Osteoblast (primary cell): ENCODE measurements at places on chromosomes 4 and X. TPM values are rescaled to one million over a fixed set of nuclear protein-coding genes. Genes with fewer than 3 reads are reported as not detected.

DNA sequence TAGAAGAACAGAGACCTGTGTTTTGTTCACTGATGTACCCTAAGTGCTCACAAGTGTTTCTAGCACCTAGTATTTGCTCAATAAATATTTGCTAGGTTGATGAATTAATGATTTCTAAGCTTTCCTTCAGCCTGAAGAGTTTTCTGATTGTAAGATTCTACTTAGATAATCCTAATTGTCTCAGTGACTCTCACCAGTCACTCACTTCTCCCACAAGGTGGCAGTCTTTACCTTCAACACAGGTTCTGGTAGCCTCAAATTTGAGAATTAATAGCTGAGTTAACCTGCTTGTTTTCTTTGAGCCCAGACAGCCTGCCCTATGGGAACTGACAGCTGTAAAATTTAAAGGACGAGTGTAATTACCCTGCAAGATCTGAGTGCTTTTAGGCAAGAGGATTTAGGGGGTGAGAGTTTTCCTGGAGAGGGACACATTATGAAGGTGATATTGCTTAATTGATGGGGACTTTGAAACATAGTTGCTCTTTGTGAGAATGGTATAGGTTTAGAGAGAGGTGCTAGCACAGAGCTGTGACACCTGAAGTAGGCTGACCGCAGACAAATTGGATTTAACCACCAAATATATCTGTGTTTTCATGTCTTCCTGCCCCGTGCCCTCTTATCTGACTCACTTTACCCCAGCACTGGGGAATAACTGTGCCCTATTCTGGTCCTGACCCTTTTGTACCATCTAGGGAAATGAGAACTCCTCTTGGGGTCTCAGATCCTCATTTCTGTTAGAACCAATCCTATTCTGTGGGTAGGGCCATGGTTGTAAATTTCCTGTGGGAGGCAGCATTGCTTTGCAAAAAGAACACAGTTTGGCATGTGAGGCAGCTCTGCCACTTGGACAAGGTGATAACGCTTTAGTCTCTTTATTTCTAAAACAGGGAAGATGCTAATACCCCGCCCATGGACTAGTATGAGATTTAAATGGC, 27.7 kb downstream of the CD38 start:
- no peak for DNase-seq

GRCh38 chrX:122046815-122047214, 999.4 kb downstream of the GLUD2 start:
- DNase-seq, result no peak

DNA sequence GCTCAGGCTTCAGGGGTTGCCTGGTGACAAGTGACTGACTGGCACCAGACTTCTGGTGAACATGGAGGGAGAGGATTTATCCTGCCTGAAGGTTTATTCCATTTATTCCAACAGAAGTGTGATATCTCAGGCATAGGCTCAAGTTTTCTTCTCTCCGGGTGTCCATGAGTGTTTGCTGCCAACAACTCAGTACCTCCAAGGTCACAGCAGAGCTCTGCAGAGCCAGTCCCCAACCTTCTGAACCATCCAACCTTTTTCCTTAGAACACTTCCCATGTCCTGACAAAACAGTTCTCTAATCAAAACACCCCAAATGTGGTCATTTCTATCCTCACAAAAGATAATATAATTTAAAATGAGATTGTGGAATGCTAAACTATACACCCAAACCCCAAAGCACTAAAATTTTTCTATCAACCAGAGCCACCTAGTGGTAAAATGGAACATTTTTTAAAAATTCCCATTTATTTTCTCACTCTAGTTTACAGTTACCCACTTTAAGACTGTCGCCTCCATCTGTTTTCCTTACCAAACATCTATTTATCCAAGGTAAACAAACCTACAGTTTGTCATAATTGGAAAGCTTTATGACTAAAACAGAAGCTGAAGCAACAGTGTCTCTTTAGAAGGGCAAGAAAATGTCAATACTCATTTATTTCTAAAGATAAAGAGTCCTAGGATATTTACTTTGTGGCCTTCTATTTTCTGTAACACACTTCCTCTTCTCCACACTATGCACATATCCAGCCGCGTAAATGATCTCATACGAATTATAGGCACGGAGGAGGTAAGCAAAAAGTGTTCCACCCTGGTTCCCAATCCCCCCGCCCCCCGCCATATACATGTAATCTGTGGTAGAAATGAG, 39.5 kb downstream of the TMEM154 start:
- peak; percentile 60 for DNase-seq

DNA sequence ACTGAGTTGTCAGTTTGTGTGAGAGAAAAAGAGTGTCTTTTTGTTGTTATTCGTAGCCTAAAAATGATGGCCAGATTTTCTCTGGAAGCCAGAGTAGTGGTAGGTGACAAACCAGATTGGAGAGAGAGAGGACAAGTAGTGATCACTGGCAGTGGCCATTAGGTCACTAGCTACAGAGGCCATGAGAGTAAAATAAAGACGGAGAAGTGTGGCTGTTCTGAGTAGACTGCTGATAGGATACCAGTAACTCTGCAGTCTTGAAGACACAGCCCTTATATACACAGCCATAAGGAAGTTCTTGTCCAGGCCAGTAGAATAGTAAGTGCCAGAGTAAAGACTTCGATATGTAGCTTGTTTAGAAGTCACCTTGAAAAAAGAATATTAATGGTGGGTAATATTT, 7.7 kb downstream of the SLC30A9 start:
- no peak for DNase-seq

GRCh38 chr4:103050736-103051436, 25.7 kb downstream of the SLC9B2 start:
- DNase-seq, result peak; percentile 27

GRCh38 chr4:3420606-3420955, 21.2 kb upstream of the HGFAC start:
- DNase-seq, result peak; percentile 85

- DNase-seq, result no peak
Measured at GRCh38 chr4:11130195-11130970, 298.3 kb downstream of the HS3ST1 start.

DNA sequence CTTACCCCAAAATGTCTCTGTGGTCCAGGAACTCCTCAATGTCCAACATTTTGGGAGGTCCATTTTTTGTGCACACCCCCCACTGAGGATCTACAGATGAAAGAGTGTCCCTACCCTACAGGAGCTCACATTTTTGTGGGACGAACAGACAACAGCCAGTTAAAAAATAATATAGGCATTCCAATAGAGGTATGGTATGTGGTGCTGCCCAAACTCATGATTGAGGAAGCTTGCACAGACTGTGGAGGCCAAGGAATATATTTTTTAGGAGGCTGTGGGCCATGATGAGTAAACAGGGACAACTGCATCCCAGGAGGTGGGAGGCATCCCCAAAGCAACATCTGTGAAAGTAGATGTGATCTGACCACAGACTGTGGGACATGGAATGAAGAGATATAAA, 181.0 kb upstream of the HCCS start:
- DNase-seq, result no peak

GRCh38 chr4:36198068-36198808, 46.1 kb downstream of the ARAP2 start:
- no peak for DNase-seq

DNA sequence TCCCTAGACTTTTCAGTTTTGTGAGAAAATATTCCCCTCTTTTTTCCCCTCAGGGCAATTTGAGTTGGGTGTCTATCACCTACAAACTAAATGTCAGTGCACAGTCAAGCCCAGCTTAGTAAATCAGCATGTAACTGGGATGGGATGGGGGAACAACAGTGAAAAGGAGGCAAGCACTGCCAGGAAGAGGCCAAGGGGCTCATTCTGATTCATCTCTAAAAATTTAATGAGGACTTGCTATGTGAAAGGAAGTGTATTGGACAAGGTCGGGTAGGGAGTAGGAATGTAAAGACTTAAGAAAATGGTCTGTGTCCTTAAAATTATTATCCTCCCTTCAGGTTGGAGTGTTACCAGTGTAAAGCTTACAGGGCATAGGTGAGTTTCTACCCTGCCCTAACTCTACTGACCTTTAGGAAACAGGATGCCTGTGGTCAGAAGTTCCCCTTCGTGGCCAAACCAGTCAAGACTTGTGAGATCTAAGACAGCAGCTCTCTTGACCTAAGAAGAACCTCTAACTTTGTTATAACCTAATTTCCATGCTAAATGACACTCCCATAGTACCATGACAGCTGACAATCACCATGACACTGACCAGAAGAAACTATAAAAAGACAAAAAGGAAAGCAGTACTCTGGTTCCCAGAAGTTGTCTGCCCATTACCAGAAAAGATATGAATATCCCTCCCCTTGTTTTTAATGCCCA, 194.4 kb upstream of the LDB2 start:
- DNase-seq, result no peak

- no peak for DNase-seq
Measured at GRCh38 chr4:166012129-166013030, 139.3 kb downstream of the TLL1 start.

Gene TRMT10A
- 4.7 and 14.5 TPM in 2 replicates for total RNA-seq

Gene GYPE
- under 0.01 and 0.29 TPM in 2 replicates for total RNA-seq

Gene SSR4
- total RNA-seq, result 156 and 172 TPM in 2 replicates

Gene TLR3
- total RNA-seq, result 8.0 and 8.8 TPM in 2 replicates

Gene VEGFC
- 55.4 and 56.9 TPM in 2 replicates for total RNA-seq

Gene ZDHHC15
- total RNA-seq, result 0.59 and 1.1 TPM in 2 replicates

Gene HPSE
- total RNA-seq, result 0.29 and 0.36 TPM in 2 replicates

Gene RHOXF2
- total RNA-seq, result under 0.01 TPM in 1 of 2 replicates, not detected in the other
